MCF 10A (cell line): ENCODE measurements at places on chromosomes 7 and 10.

- DNase-seq = peak; percentile 52
These were observed 187.8 kb downstream of the GNAT3 start for GRCh38 chr7:80324032-80324431.

GRCh38 chr7:6162650-6163366, 109.6 kb downstream of the CYTH3 start:
- DNase-seq = no peak

- no peak for DNase-seq
These were observed 14.0 kb upstream of the DENND2A start for GRCh38 chr7:140654661-140655060.

DNA sequence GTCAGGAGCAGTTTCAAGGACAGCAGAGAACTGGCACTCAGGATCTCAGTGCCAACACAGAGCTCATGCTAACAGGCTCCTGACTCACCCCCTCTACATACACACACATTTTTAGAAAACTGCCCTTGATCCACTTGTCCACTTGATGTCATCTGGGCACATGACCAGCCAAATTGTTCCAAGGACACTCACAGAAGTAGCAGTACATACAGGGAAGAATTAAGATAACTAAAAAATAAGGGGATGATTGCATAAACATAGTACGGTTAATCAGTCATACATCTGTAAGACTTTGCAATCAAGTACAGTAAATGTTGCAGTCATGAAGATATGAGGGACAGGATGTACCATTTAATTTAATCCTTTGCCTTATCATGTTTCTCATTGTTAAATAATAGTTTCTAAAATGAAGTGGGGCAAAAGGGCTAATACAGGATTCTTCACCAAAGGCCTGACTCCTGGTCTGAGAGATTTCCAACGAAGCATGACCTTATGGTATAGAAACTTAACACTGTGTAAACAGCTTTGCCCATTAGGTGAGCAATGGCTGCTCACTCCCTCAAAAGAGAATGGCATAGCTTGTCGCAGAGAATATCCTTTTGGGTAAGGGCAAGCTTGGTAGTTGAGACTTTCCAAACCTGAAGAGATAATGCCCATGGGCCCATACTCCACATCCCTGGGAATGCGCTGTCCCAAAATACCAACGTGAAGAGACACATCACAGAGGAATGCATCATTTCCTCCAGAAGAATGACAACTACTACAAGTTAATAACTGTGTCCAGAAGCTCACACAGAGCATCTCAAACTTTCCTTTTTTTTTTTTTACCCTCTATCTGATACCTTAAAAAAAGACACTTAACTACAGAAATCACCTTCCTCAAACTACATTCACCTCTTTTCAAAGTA, 94.1 kb downstream of the ARMH3 start:
- DNase-seq = peak; percentile 18

DNA sequence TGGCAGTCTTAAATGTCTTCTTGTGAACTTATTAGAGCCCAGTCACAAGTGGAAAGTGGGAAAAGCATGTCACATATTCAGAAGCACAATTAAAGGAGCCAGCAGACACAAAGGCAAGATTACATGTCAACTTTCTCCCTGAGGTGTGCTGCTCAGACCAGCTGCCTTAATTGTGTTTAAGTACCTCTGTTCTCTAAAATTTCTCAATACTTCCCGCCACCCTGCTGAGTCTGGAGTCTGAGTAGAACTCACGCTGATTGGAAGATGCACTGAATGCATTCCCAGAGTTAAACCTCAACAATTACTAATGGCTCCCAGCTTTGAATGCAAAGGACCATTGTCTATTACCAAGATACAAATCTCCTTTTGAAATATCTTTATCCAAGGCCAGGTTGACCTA, 166.4 kb upstream of the COBL start:
- DNase-seq = peak; percentile 2

GRCh38 chr7:69749372-69749979, 151.2 kb downstream of the AUTS2 start:
- DNase-seq = no peak

GRCh38 chr10:74104996-74105395, 45.6 kb downstream of the AP3M1 start:
- no peak for DNase-seq

- peak; percentile 68 for DNase-seq
These were observed 505 bp downstream of the HNRNPA2B1 start for GRCh38 chr7:26200038-26200443.

DNA sequence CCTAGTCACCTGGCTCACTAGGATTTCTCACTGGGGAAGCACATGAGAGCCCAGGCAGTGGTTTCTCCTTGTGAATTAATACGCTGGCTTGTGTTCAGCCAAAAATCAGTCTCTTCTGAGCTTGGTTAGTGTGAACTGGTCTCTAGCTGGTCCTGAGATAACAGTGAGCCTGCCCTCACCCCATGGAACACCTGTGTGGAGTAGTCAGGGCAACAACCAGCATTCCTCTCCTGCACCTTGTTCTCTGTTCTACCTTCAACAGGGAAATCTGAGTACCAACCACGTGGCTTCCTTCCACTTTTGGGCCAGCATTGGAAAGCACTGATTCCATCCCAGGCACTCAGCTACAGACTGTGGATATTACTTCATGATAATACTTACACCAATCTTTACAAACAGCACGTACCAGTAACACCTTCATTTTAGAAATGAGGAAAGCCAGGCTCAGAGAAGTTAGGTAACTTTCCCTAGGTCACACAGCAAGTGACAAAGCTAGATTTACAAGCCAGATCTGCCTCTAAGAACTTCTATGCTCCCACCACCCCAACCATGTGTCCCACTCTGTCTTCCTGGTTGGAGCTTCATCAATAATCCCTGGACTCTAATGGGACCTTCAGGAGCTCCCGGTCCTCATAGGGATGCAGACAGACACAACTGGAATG, 106.6 kb downstream of the GRID1 start:
- no peak for DNase-seq

GRCh38 chr7:139915864-139916716, 87.0 kb downstream of the TBXAS1 start:
- DNase-seq = peak; percentile 98

DNA sequence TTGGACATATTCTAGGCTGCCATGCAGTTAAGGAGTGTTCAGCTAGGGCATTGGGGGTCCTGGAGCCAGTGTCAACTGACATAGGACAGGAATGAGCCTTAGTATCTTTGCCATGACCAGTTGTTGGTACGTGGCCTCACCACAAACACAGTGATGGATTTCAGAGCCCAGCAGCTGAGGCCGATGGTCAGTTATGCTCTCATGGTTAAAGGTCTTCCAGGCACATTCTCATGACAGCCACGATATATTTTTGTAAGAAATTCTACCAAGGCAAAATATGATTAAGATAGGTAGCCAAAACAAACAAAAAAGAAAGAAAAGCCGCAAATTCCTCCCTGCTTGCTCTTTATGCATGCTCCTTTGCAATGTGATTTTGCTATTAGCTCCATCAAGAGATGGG, 47.8 kb downstream of the CDHR3 start:
- DNase-seq = no peak

GRCh38 chr10:113045147-113046055, 95.4 kb downstream of the TCF7L2 start:
- peak; percentile 89 for DNase-seq

- DNase-seq = no peak
These were observed 54.0 kb downstream of the ALOX5 start for GRCh38 chr10:45427970-45428366.

DNA sequence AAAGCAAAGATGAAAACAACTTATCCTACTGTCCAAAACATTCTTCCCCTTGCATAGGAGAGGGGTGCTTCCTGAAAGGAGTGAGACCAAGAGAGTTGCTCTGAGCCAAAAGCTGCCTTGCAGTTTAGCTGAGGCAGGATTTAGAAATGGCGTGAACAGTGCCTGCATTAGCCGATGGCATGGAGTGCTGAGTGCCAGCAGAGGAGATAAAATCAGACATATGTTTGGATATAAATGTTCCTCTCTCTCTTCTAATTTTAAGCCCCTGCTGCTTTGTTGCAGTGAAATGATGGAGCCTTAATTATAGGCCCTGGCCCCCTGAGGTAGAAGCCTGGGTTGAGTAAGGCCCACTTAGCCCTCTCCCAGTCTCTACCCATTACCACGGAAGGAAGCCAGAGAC, 7.1 kb downstream of the LRRC4 start:
- no peak for DNase-seq

- DNase-seq = no peak
These were observed 6.2 kb upstream of the SMC3 start for GRCh38 chr10:110561292-110561691.

DNA sequence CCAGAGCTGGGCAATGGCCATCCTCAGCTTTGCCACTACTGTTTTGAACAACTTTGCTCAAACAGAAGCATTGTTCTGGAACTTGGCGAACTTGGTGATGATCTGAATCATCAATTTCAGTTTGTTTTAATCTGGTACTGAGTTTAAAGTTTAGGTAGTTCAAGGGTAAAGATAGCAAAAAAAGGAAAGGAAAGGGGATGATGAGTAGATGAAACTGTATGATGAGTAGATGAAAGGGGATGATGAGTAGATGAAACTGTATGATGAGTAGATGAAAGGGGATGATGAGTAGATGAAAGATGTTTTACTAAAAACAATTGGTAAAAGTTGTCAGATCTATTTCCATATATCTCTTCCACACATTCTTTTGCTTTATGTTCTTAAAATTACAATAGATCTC, 737.0 kb downstream of the LRMDA start:
- DNase-seq = no peak

DNA sequence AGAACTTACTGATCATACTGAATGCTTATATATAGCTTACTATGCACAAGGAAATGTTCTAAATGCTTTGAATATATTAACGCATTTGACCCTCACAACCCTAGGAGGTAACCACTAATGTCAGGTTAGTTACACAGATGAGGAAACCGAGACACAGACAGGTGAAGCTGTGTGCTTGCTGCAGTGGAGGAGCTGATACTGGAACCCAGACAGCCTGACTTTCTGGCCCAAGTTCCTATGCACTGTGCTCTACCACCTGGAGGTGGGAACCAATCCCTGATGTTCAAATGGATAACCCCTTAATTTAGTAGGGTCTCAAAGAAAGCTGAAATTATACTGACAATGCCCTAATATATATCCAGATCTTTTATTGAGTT, 119.6 kb downstream of the SORBS1 start:
- no peak for DNase-seq

GRCh38 chr10:86077871-86078638, 288.5 kb downstream of the GRID1 start:
- DNase-seq = no peak

DNA sequence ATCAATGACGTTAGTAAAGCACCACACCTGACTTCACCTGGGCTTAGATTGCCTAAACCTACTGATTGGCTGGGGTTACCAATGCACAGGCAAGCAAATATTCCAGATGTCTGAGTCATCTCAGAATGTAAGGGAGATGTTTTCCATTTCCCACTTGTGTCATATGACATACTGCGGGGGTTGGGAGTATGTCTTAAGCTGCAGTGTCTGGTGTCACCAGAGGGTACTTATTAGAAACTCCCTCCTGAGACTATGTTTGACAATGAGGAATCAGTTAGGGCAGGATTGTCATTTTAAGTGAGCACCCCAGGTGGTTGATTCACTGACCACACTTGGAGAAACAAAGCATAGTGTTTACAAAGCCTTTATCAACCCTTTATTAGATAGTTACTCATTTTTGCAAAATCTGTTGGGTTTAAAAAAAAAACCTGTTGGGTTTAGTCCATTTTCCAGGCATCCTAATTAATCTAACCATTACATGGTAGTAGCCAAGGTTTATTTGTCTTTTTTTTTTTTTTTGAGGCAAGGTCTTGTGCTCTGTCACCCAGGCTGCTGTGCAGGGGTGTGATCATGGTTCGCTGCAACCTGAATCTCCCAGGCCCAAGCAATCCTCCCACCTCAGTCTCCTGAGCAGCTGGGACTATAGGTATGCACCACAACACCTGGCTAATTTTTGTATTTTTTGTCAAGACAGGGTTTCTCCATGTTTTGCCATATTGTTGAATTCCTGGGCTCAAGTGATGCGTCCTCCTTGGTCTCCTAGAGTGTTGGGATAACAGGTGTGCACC, 72.5 kb downstream of the CDK6 start:
- peak; percentile 86 for DNase-seq

GRCh38 chr7:105327201-105327600, 61.5 kb downstream of the SRPK2 start:
- DNase-seq = no peak

DNA sequence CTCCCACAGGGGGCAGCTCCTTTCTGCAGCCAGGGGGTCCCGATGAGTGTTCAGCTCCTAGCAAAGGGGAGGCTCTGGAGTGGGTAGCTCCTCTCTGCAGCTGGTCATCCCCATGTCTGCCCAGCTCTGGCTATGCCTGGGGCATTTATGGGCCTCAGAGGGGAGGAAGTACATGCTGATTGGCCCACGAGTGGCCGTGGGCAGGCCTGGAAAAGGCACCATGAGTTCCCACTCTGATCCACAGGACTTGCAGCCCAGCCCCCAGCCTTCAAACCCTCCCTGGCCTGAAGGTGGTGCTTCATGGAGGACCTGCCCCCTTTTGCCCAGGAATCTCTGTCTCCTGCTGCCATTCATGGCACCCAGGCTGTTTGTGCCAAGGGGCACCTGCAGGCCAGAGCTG, 268.8 kb downstream of the DNAJB6 start:
- DNase-seq = no peak

DNA sequence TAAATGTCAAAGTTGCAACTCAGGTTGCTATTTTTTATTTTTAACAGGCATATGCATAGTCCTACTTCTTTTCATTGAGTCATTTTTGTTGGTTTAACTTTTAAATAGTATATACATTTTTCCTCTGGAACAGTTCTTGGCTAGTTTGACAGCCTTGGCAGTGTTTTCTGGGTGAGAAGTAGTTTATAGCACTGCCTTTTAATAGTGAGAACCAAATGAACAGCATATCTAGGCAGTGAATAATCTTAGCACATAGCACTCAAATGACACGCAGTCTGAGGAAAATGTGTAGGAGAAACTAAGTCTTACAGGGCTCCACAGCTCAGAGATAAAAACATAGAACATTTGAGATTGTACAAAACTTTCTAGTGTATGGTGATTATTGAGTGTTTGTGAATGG, 265.5 kb upstream of the POT1 start:
- no peak for DNase-seq

GRCh38 chr10:63375458-63375857, 90.3 kb downstream of the JMJD1C start:
- peak; percentile 14 for DNase-seq

GRCh38 chr7:128010391-128011127, 20.7 kb downstream of the LRRC4 start:
- DNase-seq = no peak

GRCh38 chr7:46932676-46933424, 649.1 kb downstream of the TNS3 start:
- peak; percentile 96 for DNase-seq

DNA sequence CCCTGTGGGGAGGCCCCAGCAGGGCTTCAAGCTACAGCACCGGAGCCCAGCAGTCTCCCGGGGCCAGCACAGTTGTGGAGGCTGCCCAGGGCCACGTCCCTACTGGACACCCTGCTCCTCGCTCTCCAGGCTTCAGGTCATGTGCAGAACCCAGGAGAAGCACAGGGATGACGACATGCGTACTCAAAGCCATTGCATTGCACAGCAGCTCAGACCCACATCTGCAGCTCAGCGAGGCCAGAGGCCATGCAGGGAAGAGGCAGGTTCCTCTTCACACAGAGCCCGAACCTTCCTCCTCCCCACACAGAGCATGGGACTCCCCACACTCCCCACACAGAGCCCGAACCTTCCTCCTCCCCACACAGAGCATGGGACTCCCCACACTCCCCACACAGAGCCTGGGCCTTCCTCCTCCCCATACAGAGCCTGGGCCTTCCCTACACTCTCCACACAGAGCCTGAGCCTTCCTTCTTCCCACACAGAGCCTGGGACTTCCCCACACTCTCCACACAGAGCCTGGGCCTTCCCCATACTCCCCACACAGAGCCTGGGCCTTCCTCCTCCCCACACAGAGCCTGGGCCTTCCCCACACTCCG, 12.3 kb downstream of the CFAP46 start:
- no peak for DNase-seq

- no peak for DNase-seq
These were observed 44.0 kb downstream of the CALD1 start for GRCh38 chr7:134823400-134823799.
